Activated T-helper 1 cell treated with anti-CD3 and anti-CD28 coated beads, Interleukin-12 subunit alpha, Interleukin-12 subunit beta, Interleukin-2, Interleukin-4 antibody, amounts not matched to agents 30 ng/mL and 10 ng/mL and 1 ng/mL, durations not matched to agents 14 hours and 24 hours and 36 hours (primary cell): ENCODE measurements at places on chromosomes 12 and 14.

GRCh38 chr12:9973949-9974348, 2.7 kb downstream of the CLEC12A start:
- no peaks in the 10 kb centered on the region for H3K4me1 ChIP-seq
- peaks cover 22% of the 10 kb centered on the region for H3K27me3 ChIP-seq
- H3K4me3 ChIP-seq = no peak overlapping the region
- peaks cover 2% of the 10 kb centered on the region for H3K36me3 ChIP-seq
- no peak for DNase-seq

DNA sequence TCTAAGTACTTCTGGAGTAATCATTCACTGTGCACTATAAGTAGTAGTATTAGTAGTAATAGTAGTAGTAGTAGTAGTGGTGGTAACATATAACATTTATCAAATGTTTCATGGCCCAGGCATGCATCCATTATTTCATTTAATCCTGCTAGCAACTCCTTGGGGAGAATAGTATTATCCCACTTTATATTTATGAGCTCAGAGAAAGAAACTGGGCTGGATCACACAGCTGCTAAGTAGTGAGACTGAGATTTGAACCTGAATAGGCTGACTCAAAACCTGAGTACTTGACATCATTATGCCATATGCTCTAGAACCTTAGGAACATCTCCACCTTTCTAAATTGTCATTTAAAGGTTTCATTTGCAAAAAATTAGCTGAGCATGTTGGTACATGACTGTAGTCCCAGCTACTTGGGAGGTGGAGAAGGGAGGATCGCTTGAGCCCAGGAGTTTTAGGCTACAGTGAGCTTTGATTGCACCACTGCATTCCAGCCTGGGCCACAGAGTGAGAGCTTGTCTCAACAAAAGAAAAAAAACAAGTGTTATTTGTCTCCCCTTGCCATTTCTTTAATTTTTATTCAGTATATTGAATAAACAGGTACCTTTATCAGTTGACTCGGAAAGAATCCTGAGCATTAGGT, 11.4 kb upstream of the NID2 start:
- H3K36me3 ChIP-seq = no peaks in the 10 kb centered on the region
- H3K27me3 ChIP-seq = peaks cover 37% of the 10 kb centered on the region
- no peaks in the 10 kb centered on the region for H3K4me1 ChIP-seq
- H3K27ac ChIP-seq = no peak overlapping the region

DNA sequence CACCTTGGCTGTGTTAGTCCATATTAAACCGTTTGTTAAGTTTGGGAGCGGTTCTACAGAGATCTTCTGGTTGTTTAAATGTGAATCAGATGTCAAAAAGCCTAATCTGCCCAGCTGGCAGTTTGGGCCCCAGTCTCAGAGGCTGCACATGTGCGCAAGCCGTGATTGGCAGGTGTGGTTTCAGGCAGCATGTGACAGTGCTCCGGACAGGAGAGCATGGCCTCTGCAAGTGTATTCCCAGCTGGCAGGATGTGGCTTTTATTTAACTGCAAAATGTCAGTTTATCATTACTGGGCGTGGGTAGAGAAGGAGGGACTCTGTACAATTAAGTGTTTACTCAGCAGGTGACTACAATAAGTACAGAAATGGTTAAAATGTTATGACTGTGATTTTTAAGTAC, 77.5 kb downstream of the PELI2 start:
- no peak for DNase-seq
- H3K27me3 ChIP-seq = no peaks in the 10 kb centered on the region
- peak overlapping the region; percentile 83 for H3K27ac ChIP-seq
- H3K36me3 ChIP-seq = peaks cover 2% of the 10 kb centered on the region

GRCh38 chr12:90253136-90253535, 544.5 kb upstream of the ATP2B1 start:
- no peak for DNase-seq
- H3K27me3 ChIP-seq = peaks cover 9% of the 10 kb centered on the region
- peaks cover 7% of the 10 kb centered on the region for H3K4me1 ChIP-seq
- H3K27ac ChIP-seq = no peak overlapping the region
- no peak overlapping the region for H3K4me3 ChIP-seq

GRCh38 chr12:58615576-58615975, 304.7 kb downstream of the LRIG3 start:
- H3K27ac ChIP-seq = no peak overlapping the region
- H3K4me1 ChIP-seq = no peaks in the 10 kb centered on the region
- no peak overlapping the region for H3K4me3 ChIP-seq
- H3K36me3 ChIP-seq = no peaks in the 10 kb centered on the region

DNA sequence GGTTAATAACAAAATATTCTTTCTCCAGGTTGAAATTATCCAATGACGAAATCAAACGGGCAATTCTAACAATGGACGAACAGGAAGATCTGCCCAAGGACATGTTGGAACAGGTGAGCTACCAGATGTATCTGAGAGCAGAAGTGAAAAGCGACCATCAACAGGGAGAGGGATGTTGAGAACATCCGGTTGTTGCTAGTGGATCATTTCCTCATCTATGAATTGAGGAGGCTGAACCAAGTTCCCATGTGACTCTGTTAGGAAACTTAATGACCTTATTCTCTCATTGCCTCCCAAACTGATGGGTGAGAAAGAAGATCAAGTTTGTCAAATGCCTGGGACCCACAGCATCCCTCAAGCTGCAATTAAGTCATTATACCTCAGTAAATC, 117.7 kb downstream of the GPR135 start:
- H3K4me3 ChIP-seq = no peak overlapping the region
- H3K4me1 ChIP-seq = no peaks in the 10 kb centered on the region
- no peaks in the 10 kb centered on the region for H3K36me3 ChIP-seq

- H3K4me3 ChIP-seq = no peak overlapping the region
- H3K4me1 ChIP-seq = no peaks in the 10 kb centered on the region
- no peak for DNase-seq
- no peaks in the 10 kb centered on the region for H3K36me3 ChIP-seq
- H3K27ac ChIP-seq = no peak overlapping the region
These were observed 271.0 kb upstream of the RTL1 start for GRCh38 chr14:101174522-101174838.

- no peak overlapping the region for H3K4me3 ChIP-seq
- H3K27me3 ChIP-seq = no peaks in the 10 kb centered on the region
- peaks cover 10% of the 10 kb centered on the region for H3K4me1 ChIP-seq
These were observed 225.5 kb downstream of the ERC1 start for GRCh38 chr12:1216560-1216959.

DNA sequence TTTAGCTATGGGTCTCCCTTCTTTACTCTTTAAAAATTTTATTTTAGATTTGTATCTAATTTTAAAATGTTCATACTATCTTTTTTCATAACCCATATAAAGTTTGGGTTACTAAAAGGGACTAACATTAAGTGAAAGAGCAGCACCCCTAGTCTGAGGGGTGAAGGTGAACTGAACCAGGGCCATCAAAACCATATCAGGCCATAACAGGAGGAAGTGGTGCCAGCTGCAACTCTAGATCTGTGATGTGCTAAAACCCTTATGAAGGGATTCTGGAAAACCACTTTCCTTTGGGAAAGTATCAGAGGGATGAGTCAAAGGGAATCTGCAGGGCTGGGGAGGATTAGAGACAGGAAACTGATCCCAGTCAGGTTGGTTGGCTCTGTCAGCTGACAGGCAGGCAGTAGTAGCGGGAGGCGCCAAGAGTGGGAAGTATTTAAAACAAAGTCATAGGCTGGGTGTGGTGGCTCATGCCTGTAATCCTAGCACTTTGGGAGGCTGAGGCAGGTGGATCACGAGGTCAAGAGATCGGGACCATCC, 162.5 kb downstream of the PPM1H start:
- DNase-seq = no peak
- H3K27me3 ChIP-seq = peaks cover 8% of the 10 kb centered on the region
- no peak overlapping the region for H3K4me3 ChIP-seq
- H3K27ac ChIP-seq = no peak overlapping the region
- H3K36me3 ChIP-seq = no peaks in the 10 kb centered on the region
- H3K4me1 ChIP-seq = peaks cover 7% of the 10 kb centered on the region

DNA sequence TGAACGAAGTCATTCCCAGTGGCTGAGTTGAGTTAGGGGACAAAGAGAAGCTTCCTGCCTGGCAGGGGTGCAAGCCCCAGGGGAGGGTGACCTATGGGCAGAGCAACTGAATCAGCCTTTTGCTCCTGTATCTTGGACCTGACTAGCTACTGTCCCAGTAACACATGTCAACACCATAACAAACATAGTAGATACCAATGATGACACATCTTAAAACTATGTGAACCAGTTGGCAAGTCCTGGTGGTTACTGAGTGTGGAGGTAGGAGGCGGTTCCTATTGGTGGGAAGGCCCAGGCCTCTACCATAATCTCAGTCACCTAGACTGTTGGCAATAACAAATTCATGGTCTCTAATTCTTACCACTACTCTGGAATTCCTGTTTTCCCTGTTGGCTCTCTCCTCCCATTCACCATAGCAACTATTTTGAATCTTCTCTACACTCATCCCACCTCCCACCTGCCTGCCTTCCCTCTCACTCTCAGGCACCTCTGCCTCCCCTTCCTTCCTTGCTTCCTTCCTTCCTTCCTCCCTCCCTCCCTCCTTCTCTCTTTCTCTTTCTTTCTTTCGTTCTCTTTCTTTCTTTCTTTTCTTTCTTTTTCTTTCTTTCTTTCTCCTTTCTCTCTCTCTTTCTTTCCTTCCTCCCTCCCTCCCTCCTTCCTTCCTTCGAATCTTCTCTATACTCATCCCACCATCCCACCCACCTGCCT, 8.1 kb upstream of the P2RX7 start:
- H3K4me1 ChIP-seq = peaks cover 42% of the 10 kb centered on the region
- H3K4me3 ChIP-seq = no peak overlapping the region
- peaks cover 3% of the 10 kb centered on the region for H3K27me3 ChIP-seq

DNA sequence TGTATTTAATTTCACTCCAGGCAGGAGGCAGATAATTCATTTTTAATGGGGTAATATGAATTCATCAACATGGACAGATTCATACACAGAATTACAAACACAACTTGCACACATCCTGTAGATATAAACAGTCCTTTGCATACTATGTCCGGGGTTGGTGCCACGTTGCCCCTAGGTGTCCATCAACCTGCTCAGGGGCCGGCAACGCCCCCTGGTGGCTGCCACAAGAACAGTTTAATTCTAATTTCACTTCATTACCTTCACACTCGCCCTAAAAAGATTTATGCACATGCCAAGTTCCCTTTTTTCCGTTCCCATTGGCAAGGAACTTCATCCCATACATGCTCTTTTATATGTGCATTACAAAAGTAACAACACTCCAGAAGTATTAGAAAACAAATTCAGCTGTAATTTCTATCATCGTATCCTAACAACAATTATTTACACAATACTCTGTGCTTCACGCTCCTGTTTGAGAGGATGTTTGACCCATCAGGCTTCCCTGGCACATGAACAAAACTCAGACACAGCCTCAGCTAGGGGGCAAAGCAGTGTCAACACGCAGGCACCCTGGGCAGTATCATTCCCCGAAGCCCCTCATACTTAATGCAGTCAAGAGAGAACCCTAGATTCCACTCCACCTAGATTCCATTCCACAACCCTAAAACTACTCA, 15.5 kb downstream of the MANSC1 start:
- no peak overlapping the region for H3K27ac ChIP-seq
- H3K27me3 ChIP-seq = no peaks in the 10 kb centered on the region
- peak; percentile 38 for DNase-seq
- no peak overlapping the region for H3K4me3 ChIP-seq

DNA sequence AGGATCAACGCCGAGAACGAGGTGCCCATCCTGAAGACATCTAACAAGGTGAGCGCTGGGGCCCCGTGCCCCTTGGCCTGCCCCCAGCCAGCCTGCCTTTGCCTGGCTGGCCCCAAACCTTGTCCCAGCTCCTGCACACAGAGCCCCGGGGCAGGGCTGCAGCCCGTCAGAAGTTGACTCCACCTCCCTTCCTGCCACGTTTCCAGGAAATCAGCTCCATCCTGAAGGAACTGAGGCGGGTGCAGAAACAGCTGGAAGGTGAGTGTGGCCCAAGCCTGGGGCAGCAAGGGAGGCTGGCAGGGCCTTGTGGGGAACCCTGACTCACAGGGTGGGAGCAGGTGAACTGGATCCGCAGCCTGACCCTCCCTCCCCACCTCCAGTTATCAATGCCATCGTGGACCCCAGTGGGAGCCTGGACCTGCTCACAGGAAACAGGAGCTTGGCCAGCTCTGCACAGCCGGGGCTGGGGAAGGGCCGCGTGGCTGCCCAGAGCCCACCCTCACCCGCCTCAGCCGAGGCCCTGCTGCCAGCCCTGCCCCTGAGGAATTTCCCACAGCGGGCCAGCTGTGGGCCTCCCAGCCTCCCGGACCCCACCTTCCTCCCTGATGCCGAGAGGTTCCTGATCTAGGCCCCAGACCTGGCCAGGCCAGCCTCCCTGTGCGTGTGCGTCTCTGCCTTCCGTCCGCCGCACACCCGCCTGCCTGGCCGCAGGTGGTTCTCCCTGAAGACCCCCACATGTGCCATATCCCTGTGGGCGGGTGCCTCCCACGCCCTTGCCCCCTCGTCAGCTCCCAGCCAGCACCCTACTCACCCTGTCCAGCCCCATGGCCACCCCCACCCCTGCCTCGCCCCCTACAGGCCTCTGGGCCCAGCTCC, 29.5 kb downstream of the CEP170B start:
- H3K4me3 ChIP-seq = no peak overlapping the region
- peaks cover 2% of the 10 kb centered on the region for H3K27me3 ChIP-seq
- H3K27ac ChIP-seq = no peak overlapping the region

GRCh38 chr12:123160801-123161487, 10.1 kb upstream of the PITPNM2 start:
- peaks cover 26% of the 10 kb centered on the region for H3K36me3 ChIP-seq
- H3K27me3 ChIP-seq = no peaks in the 10 kb centered on the region
- no peaks in the 10 kb centered on the region for H3K4me1 ChIP-seq
- H3K4me3 ChIP-seq = no peak overlapping the region

DNA sequence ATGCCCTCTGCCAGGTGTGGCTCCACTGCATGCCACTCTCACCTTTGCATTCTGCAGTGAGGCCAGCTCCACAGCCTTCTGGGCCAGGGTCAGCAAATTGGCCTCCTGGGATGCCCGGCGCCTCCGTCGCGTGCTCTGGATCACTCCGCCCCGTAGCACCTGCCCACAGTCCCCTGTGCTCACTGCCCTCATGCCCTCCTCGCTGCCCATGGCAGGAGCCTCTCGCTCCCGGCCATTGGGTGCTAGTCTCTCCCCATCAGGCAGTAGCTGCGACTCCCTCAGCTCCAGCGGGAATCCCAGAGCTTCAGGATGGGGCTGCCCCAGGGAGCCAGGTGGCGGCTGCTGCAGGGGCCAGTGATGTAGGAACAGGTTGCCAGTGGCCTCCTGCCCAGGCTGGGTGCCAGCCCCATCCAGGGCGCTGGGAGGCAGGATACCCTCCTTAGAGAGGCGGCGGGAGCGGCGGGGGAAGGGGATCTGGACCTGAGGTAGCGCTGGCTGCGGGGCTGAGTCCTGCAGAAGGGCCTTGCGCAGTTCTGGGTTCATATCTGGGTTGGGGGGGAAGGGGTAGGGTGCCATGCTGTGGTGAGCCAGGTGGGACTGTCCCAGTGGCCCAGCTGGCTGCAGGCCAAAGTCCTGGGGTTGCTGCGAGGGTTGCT, 24.5 kb upstream of the PNMA1 start:
- no peak for DNase-seq
- H3K27ac ChIP-seq = no peak overlapping the region
- H3K27me3 ChIP-seq = no peaks in the 10 kb centered on the region
- no peak overlapping the region for H3K4me3 ChIP-seq
- H3K36me3 ChIP-seq = peaks cover 18% of the 10 kb centered on the region
